ENCODE measurements at places on chromosomes 6 and 20. TPM values are rescaled to one million over a fixed set of nuclear protein-coding genes. Genes with fewer than 3 reads are reported as not detected.

The PACRG gene
- total RNA-seq, result not detected

- DNase-seq, result no peak
Measured at GRCh38 chr6:84836366-84836765, 72.0 kb upstream of the TBX18 start.

GRCh38 chr20:38108986-38109541 is 56.0 kb downstream of the TGM2 start:
- no peak for DNase-seq

- no peak for DNase-seq
Measured at GRCh38 chr6:35611240-35611639, 77.5 kb downstream of the FKBP5 start.

GRCh38 chr6:128057946-128058345 is 157.1 kb upstream of the THEMIS start:
- DNase-seq, result no peak

DNA sequence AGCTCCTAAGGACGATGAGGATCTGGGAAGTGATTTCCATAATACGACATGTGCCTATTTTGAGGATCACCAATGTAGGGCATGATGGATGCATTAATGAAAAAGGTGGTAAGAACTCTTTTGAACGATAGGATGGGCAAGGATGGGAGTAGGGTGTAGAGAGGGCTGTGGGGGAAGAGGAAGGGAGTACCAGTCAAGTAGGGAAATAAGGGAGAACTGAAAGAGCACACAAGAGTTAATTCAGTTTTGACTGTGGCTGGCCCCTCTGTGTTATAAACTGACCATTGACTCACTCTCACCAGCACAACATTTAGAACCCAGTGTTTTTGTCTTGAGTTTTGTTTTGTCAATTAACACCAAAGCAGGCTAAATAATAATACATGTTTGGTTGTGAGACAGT is 33.0 kb downstream of the SLC35D3 start:
- DNase-seq, result no peak

DNA sequence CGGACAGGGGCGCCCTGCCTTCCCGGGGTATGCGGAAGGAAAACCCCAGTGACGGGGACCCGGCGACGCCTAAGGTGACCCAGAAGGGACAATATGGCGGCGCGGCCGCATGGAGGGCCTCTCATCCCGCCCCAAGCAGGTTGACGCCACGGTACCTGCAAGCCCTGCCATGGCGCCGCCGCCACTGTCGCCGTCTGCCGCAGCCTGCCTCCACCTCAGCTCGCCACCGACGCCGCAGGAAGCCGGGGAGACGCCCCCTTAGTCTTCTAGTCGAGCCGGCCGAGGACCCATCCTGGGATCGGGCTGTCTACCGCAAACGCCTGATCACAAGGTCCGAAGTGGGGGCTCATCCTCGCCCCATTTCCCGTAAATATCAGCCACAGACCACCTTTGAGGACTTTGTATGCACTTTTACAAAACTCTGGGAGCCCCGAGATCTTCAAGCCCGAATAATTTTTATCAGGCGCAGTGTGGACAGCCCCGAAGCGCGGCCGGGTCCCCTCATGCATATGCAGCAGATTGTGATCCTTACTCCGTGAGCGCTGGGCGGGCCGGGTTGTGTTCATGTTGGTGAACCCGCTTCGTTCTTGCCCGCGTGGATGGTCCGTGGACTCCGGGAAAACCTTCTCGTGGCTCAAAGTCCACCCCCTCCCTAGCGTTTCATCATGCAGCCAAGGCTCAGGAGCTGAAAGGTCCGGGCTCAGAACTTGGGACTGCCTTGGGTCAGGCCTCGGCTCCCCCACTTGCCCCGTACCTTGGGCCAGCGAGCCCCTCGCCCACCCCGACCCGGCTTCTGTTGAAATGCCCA is at the start of gene BLCAP:
TSS of gene BLCAP (minus strand) at position 239 of the 808 bp plus-strand sequence. CDS start 8,702 bp downstream, outside the sequence.
- peak; percentile 96 for DNase-seq

The SLC32A1 gene
- not detected for total RNA-seq

The PTGIS gene
- 124 TPM for total RNA-seq

GRCh38 chr20:1341561-1342265 is 12.8 kb upstream of the SDCBP2 start:
- DNase-seq, result no peak

DNA sequence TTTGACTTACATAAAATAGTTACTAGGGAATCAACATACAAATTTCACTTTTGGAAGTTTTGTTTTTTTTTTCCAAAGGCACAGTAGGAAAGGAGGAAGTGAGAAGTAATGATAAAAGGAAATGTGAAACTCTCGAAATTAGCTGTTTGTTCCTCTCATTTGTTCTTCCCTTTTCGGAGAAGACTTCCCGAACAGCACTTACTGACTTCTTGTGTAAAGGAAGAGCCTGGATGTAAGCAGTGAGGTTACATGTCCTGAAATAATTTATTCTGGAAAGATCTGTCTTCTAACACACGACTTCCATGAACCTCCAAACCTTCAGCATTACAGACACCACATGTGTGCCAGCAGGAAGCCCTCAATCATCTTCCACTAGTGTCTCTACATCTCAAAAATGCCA is 59.1 kb downstream of the KIF16B start:
- no peak for DNase-seq

The CTCFL gene
- 0.16 TPM for total RNA-seq

DNA sequence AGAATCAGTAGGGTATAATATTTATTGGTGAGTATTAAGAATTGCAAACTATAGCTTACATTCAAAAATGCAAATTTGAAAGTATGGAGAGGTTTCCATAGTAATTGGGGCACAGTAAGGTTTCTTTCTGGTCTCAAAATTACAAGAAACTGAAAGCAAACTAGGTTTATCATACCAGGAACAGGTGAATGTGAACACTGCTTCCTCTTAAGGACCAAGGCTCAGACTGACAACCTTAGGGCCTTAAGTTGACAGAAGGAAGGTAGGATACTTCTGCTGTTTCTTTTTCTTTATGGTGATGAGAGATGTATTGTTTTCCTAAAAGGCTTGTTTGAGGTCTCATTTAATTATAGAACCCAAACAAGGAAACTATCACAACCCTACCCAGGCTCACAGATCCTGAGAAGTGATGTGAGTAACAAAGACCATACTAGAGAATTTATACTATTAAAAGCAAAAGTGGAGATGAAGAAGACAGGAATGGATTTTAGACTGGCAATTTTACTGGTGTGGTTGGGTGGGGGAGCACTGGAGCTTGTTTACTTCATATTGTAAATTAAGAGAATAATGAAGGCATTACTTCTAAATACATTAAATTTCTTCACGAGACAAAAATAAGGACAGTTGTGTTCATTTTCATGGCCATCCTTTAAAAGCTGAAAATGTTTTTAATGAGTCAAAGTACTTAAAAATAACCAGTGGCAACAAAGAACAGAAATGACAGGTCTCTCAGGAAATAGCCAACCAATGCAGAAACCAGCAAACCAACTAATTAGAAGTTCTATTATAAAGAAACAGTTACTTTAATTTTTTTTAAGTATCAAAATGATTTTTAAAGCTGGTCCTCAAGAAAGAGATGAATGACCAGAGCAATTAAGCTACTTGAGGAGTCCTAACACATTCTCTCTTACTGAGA is 21.3 kb downstream of the STAU1 start:
- no peak for DNase-seq

GRCh38 chr6:16600701-16601100 is 160.6 kb downstream of the ATXN1 start:
- no peak for DNase-seq

The MED23 gene
- 19.3 TPM for total RNA-seq

The FAM83D gene
- 0.71 TPM for total RNA-seq

The GUCA1A gene
- not detected for total RNA-seq

DNA sequence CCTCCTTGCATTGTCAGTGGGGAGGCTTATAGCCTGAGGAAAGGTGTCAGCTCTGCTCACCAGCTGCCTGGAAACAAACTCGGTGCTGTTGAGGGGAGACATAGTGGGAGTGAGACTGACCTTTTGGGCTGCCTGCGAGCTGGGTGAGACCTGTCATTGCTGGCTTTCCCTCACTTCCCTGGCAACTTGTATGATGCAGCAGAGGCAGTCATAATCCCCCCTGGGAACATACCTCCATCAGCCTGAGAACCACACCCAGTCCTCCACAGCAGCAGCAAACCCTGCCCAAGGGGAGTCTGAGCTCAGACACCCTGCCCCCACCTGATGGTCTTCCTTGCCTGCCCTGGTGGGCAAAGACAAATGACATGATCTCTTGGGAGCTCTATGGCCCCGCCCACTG is 521.2 kb upstream of the IMPG1 start:
- no peak for DNase-seq

The GLP1R gene
- total RNA-seq, result not detected

- no peak for DNase-seq
Measured at GRCh38 chr20:35823937-35824336, 52.1 kb downstream of the PHF20 start.

All from mesenteric fat pad (tissue), 1 donor.